Eye (tissue), 1 donor: ENCODE measurements at places on chromosomes 3 and 15.

DNA sequence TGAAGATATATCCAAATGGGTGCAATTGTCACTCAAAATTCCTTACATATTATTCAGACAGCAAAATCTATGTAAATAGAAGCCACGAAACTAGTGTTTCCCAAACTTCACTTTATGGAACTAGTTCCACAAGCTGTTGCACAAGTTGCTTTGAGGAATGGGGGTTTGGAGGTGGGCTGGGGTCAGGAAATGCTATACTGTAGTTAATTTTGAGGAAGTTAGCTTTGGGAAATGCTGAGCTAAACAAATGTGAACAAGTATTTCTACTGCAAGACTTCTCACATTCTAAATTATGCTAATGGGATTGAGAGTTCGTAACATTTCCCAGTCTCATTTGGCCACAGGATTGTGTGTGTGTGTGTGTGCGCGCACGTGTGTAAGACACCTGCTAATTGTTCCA, 28.7 kb upstream of the SAMMSON start:
- no peak for DNase-seq

DNA sequence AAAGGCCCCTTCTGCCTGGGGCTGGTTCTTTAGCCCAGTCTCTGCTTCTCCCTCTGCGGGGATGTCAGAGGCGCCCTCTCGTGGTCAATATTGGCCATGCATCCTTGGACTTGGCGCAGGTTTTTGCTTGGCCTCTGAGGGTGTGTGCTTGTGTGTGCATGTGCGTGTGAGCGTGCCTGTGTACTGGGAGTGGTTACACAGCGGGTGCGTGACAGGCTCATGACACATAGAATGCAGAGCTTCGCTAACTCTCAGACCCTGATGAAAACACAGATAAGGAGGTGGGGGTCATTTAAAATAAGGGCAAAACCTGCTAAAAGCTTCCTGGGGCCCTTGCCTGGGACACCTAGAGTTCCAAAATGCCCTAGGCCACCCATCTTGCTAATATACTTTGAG, 160.9 kb downstream of the SMAD6 start:
- peak; percentile 95 for DNase-seq

DNA sequence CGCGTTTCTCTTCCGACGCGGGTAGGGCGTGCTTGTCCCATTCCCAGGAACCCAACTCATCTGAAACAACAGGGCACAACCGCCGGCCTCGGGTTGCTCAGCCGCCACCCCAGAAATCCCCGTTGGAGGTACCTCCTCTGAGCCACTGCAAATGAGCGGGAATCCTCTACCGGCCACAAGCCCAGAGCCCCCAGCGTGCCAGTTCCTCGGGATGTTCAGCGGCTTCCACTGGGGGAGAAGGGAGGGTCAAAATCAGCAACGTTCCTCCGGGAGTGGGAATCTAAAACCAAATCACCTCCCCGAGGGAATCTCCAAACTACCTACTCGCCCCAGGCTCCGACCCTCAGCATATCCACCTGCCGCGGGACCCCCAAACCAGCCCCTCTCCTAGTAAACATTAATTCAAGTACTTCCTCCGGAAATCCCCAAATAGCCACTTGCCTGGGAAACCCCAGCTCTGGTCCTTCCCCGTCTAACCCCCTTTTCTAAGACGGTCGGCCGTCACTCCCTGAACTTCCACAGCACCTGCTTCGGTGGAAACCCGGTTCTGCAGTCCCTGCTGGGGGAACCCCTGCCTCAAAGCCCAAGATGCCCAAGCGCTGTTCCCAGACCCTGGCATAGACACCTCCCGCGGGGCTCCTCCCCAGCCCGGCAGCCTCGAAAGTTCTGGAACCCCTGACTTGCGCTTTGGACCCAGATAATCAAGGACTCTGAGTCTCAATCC, 887 bp downstream of the OXTR start:
- no peak for DNase-seq

DNA sequence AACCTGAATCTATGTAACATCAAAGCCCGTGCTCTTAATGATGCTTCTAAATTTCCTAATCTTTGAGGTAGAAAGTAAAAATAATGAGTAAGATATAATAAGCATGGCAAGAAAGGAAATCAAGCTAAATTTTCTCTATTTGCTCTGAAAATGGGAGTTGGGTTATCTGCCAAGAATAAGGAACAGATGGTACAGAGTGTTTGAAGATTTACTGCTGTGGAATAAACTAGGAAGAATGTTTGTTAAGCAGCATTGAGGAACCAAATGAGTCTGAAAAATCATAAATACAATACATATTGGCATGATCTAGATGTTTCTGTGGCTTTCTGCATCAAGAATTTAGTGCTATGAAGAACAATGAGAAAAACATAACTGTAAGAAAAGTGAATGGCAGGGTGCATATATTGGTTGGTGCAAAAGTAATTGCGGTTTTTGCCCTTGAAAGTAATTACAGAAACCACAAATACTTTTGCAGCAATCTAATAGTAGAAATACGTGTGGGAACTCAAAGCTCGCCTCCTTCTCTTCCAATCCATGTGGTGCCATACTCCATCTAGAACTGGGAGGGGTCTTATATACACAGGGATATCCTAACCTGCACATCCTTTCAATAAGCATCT, 87.6 kb downstream of the SUCNR1 start:
- no peak for DNase-seq

- DNase-seq: no peak
These were observed 98.8 kb downstream of the EEFSEC start for GRCh38 chr3:128252083-128252482.

- DNase-seq: no peak
These were observed 55.2 kb upstream of the GCNT3 start for GRCh38 chr15:59556380-59556779.

DNA sequence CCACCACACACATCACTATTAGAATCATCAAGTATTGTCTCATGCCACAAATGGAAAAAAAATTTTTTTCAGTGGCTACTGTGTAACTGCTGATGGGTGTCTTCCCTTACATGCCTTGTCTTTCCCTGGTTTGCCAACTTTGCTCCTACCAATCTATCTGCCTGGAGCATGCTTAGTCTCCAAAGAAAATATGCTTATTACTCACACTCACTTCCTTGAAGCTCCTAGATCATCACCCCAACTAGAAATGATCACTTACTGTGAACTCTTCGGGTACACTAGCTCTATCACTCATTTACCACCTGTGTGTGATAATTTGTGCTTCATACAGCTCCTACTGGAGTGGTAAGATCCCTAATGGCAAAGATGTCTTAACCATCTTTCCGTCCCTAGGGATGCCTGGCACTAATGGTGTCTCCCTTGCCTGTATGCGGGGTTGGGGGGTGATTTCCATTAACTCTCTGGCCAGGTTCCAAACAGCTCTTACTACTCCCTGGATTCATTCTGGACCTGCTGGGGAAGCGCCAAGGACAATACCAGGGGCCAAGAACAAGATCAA, 799 bp downstream of the VPS33B start:
- DNase-seq: peak; percentile 61

DNA sequence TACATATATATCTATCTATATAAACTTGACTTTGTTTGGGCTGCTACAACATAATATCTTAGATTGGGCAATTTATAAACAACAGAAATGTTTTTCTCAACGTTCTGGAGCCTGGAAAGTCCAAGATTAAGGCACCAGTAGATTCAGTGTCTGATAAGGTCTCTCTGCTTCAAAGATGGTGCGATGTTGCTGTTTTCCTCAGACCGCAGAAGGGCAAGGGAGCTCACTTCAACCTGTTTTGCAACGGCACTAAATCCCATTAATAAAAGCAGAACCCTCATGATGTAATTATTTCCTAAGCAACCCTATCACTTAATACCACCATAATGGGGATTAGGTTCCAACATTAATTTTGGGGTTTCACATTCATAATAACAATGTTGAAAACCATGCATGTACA, 1134.8 kb downstream of the NSUN3 start:
- DNase-seq: no peak

GRCh38 chr3:10926811-10927521, 65.6 kb upstream of the SLC6A1 start:
- no peak for DNase-seq

DNA sequence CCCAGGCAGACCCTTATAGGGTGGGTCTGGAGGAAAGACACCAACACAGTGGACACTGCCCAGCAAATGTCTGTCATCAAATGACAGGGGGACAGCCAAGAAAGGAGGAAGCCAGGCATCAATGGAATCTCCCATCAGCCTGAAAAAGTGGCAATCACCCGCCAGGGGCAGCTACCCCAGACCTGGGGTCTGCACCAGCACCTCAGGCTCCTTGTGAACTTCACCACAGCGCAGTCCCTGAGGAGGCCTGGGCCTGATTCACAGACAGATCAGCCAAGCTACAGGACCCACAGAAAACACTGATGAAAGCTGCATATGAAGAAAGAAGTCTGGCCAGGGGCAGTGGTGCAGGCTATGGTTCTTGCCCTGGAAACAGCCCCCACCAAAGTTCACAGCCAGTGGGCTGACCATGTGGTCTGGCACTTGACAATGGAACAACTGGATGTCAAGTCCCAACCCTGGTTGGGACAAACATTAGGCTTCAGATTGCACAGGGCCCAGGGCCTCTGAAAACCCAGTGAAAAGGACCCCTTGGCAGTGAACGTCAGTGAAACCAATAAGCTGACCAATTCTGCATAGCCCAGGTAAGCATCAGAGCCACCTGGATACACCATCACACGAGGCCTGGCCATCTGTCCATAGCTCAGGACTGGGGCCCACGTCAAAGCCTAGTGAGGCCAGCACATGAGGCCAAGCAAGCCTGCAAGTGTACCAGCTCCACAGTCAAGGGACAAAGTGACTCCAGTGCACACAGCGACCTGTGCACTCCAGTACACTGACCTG, 29.1 kb downstream of the ALS2CL start:
- no peak for DNase-seq

GRCh38 chr3:181629029-181629428, 82.7 kb upstream of the SOX2 start:
- DNase-seq: no peak

DNA sequence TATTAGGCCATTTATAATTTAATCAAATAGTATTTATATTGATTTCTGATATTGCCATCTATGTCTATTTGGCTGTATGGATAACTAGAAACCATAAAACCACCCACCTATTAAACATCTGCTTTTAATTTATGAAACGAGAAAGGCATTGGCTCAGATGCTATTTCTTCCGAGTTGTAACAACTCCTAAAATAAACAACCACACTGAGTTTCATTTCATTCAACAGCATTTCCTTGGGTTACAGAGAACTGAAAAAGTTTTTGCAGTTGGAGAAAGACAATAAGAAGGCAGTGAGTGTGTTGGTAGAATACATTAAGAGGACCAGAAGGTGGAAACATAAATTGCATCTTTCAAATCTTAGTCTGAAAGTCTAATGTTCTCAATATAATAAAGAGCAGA, 79.1 kb downstream of the AQR start:
- DNase-seq: no peak

DNA sequence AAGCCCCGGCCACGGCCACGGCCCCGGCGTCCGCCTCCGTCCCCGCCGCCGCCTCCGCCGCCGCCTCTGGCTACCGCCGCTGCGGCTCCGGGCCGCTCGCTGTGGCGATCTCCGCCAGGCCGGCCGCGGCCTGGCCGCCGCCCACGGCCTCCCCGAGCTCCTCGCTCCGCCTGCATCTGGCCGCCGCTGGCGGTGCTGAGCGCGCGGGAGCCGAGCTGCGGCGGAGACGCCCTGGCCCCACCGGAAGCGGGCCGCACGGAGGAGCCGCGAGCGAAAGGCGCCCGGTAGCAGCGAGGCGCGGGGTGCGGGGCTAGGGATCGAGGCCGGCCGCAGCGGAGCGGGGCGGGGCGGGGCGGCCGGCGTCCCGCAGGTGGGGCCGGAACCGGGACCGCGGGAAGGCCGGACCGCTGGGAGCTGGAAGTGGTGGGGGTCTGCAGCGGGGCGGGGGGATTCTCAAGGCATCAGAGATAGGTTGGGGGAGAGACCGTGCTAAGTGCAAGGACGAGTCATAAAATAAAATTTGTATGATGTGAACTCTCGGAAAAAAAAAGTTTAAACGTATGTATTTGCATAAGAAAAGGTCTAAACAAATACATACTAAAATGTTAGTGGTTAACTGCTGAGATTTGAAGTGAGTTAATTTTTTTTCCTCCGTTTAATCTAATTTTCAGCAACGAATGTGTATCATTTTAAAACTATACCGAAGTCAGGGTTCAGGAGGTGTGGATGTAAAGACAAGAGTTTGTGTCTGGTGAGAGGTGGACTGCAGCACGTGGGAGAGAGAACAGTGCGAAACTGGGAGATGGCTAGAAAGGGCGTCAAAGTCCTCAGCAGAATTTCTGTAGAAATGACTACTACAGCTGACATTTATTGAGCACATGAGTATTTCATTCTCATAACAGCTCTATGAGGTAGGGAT, at the start of gene AVEN:
Gene AVEN (minus strand): TSS at position 334 of the 919 bp plus-strand sequence. CDS start 158 bp downstream, at position 176.
- DNase-seq: peak; percentile 78

GRCh38 chr3:197394464-197395321, 96.3 kb upstream of the DLG1 start:
- DNase-seq: no peak

GRCh38 chr15:31481142-31481541, 154.5 kb downstream of the KLF13 start:
- no peak for DNase-seq

DNA sequence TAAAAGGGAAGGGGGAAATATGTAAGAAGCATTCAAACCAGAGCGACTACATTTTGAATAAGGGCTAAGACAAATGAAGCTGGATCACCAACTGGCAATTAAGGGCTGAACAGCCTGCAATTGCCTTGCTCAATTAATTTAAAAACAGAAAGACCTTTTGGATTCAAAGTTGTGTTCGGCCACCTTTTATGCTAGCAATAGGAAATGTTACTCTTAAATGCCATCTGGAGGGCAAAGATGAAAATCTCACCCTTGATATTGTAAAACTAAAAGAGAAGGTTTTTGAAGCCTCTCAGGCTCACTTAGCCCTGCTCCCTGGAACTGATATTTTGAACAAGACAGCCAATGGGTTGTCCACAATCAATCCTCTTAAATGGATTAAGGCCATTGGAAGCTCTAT, 44.2 kb downstream of the ACAD9 start:
- no peak for DNase-seq

DNA sequence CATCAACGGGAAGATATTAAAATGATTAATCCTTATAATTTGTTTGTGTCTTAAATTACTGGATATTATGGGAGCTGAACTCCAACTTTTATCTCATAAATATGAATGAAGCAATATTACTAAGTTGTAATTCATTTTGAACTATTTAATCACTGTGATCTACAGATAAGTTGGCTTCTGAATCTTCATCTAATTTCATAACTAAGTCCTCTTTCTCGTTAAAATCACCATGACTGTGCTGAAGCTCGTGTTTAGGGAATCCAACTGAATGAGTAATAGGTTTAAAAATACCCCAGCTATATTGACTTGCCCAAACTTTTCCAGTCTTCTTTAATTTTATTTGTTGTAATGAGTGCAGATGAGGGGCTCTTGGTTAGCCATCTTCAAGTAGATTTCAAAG, 14.1 kb downstream of the MDFIC2 start:
- DNase-seq: no peak

- peak; percentile 25 for DNase-seq
These were observed 3.5 kb downstream of the PLEKHO2 start for GRCh38 chr15:64845183-64845611.

GRCh38 chr15:25670621-25671020, 192.5 kb downstream of the ATP10A start:
- peak; percentile 57 for DNase-seq
